ENCODE measurements at places on chromosomes 5 and 9. TPM values are rescaled to one million over a fixed set of nuclear protein-coding genes. Genes with fewer than 3 reads are reported as not detected.
A peak's percentile ranks its signal among the peaks of the same experiment; 100 is the strongest.

DNA sequence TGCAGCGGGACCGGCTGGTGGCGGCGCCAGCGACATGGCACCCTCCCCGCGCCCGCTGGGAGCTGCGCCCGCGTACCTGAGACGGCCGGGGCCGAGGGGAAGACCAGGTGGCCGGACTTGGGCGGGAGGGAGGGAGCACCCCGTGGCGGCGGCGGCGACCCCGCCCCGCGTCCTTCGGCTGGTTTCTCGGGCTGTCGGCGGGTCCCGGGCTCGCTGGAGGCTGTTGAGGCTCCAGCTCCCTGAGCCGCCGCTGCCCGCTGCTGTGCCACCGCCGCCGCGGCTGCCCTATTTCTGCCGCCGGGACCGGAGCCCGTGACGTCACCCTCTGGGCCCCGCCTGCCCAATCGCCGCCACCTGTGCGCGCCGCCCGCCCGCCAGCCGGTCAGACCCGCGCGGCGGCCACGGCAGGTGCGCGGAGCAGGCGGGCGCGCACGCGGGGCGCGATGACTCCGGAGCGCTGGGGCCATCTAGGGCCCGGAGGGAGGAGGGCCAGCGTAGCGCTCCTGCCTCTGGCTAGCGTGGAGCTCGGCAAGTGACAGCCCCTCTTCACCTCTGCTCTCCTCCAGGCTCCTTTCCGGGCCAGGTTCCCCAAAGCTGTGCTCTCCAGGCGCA is at the start of gene FSTL4:
TSS of gene FSTL4 (minus strand) at position 293 of the 612 bp plus-strand sequence.
- peaks cover 64% of the 10 kb centered on the region for H3K27me3 ChIP-seq
- H3K36me3 ChIP-seq = no peaks in the 10 kb centered on the region
- H3K4me3 ChIP-seq = peak within 1 kb of the TSS; percentile 70
- peak; percentile 39 for DNase-seq

- no peak overlapping the region for H3K27ac ChIP-seq
- peaks cover 5% of the 10 kb centered on the region for H3K4me1 ChIP-seq
- no peak for DNase-seq
- no peak overlapping the region for H3K4me3 ChIP-seq
These were observed 55.9 kb upstream of the PHF2 start for GRCh38 chr9:93520523-93520922.

- H3K27ac ChIP-seq = no peak overlapping the region
- DNase-seq = no peak
- H3K27me3 ChIP-seq = no peaks in the 10 kb centered on the region
- no peak overlapping the region for H3K4me3 ChIP-seq
These were observed 36.8 kb downstream of the FGD3 start for GRCh38 chr9:92983984-92984589.

The WDR31 gene
- total RNA-seq = 2.4 TPM

The TOMM5 gene
- total RNA-seq = 219 TPM

Measured in activated naive CD8-positive, alpha-beta T cell treated with anti-CD3 and anti-CD28 coated beads for 36 hours (primary cell).